Nephron progenitor cell (in vitro differentiated cells): ENCODE measurements at places on chromosomes 6 and 20.

- DNase-seq: no peak
Measured at GRCh38 chr6:40930555-40930954, 108.5 kb downstream of the UNC5CL start.

- no peak for DNase-seq
Measured at GRCh38 chr6:109944448-109944847, 33.7 kb upstream of the GPR6 start.

DNA sequence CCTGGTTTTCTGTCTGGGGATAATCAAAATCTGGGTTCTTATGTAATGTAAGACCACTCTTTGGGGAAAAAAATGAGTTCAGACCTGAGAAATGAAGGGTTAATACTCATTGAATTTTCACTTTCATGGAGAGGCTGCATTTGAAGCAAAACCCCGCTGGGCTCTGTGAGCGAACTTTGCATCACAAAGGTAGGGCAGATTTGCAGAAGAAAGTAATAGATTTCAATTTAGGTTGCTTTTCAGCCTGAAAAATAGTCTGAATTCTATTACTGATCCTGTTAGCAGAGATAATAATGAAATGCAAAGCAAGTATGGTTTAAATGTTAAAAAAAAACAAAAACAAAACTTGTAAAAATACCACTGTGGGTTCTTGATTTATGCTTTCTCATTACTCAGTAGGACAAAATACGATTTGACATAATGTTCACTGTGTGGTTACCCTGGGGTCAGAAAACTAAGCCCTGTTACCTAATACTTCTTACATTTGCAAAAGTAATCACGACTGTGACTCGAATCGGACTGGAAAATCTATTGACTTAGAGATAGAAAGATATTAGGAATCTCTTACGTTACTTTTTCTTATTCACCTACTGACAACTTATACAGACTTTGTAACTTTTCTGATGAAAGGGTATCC, 72.2 kb downstream of the UST start:
- DNase-seq: no peak

- no peak for DNase-seq
Measured at GRCh38 chr6:53813096-53813495, 18.3 kb downstream of the LRRC1 start.

GRCh38 chr6:56003616-56004015, 128.2 kb upstream of the BMP5 start:
- DNase-seq: no peak

DNA sequence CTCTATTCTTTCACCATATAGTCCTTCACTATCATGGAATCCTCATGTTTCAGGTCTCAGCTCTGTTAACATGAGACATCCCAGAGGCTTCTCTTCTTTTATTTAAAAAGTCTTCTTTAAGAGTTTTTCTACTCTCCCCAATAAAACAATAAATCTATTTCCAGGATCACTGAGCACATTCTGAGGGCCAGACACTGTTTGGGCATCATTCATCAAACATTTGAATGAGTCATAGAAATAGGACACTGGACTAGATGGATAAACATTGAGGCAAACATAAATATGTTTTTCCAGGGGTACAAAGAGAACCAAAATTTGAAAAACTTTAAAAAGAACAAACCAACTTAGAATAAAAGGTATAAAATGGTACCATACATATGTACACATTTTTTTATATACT, 554.4 kb downstream of the KIF16B start:
- no peak for DNase-seq

DNA sequence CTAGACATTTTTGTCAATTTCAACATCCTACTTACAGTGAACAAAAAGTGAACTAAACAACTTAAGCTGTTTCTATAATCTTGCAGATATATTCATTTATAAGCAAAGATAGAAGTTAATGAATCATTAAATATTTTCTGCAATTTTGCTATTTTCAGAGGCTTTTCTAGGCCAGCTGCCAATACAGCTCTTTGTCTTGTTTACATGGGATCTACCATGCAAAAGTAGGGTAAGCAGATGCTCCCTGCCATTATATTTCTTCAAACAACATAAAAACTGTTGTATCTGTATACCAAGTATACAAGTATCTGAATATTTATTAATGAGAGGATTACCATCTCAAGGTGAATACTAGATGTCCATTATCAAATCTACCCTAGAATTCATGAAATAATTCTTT, 15.4 kb downstream of the PNISR start:
- no peak for DNase-seq

GRCh38 chr6:155996151-155996550, 540.5 kb upstream of the NOX3 start:
- DNase-seq: no peak
